ENCODE measurements at places on chromosomes 11 and 22.

- DNase-seq: no peak
Measured at GRCh38 chr11:1682225-1682905, 14.6 kb upstream of the KRTAP5-6 start.

GRCh38 chr11:1949302-1949701 is 2.2 kb downstream of the MRPL23 start:
- no peak for DNase-seq

DNA sequence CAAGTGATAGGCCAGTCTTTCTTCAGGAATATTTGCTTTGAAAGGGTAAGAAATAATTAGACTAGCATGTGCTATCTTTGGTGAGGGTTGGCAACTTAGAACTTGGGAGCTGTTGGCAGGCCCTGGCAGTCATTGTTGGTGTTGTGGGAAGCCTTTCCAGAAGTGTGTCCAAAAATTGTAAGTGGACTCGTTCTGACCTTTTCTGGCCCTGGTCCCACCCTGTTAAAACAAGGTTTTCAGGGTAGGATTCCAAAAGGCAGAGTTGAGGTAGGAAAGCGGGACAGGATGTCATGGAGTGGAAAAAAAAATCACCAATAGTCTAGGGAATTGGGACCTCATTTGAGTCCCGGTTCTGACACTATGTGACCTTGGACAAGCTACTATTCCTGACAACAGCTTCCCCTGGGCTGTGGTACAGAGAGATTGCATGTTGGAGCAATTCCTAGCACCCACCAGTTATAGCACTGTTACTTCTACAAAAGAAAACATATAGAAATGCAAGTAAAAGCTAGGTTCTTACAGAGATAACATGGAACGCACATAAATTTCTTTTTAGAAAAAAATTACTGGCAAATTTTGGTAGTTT is 299.3 kb upstream of the DDI1 start:
- no peak for DNase-seq

- no peak for DNase-seq
Measured at GRCh38 chr22:27420817-27421361, 380.7 kb downstream of the MN1 start.

GRCh38 chr11:798093-798713 is at the start of gene SLC25A22:
Gene SLC25A22, minus strand, starts transcription at chr11:798281. Its CDS starts 3,275 bp downstream, at chr11:795006.
- peak; percentile 75 for DNase-seq

DNA sequence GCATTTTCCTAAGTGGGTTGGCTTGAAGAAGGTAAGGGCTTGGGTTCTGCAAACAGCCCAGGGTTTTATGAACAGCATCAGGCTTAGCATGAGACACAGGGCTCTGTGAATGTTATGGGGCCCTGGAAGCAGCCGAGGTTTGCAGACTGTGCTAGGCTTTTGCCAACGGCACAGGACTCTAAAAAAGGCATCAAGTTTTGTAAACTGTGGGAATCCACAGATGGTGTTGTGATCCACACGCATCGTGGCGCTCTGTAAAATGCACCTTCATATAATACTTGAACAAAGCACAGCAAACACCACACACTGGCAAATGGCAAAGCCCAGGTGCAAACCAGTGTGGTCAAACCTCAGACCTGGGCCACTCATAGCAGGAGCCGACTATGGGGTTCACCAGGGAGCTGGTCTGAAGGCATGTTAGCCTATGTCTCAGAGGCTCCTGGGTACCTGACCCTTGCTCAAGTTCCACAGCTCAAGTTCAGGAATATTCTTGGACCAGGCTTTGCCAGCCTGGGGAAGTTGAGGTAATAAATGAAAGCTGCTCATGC is 2.4 kb upstream of the SLCO2B1 start:
- DNase-seq: no peak

DNA sequence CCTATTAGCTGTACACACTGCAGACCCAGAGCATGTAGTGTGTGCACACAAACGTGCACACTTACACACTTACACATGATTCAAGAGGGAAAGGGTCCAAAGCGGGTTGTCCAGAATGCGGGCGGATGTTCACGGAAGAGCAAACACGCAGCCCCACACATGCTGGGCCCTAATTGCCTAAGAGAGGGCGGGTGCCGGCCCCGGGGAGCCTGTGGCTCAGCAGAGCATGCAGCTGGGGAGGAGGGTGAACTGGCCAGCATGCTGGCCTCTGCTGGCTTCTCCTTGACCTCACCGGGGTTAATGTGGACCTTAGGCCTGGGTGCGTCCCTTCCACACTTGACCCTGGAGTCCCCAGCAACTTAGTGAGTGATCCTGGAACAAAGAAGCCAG is 816.3 kb downstream of the BRD1 start:
- no peak for DNase-seq

GRCh38 chr11:110345743-110346142 is 49.3 kb upstream of the RDX start:
- no peak for DNase-seq

DNA sequence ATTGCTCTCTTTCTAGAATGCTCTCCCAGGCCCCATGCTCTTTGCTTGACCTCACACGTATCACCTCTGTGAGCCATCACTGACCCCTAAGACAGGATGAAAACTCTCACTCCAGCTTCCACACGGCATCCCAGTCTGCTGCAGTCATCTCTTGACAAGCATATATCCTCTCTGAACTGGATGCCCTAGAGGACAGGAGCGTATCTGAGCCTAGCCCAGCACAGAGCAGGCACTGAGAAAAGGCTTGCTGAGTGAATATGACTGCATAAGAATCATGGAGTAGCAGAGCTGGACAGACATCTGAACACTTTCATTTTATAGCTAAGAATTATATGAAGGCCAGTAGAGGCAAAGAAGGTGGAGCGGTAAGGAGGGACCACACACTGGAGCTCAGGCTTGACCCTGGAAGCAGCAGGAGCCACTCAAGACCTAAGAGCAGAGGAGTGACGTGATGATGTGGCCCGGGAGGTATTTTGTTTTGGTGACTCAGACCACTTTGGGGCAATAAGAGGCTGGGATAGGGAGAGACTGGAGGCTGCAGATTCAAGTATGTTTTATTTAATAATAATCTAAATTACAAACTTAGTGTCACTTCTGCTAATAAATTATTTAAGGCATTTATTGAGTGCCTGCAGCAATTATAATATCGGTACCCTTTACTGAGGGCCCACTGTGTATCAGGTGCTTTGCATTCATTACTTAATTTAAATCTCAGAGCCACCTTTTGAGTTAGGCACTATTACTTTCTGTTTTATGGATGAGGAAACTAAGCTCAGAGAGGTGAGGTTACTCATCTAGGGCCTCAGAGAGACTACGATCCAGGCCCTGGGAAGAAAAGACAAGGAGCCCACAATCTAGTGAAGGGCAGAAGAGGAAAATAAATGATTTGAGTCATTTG is 42.6 kb downstream of the MAP6 start:
- no peak for DNase-seq

DNA sequence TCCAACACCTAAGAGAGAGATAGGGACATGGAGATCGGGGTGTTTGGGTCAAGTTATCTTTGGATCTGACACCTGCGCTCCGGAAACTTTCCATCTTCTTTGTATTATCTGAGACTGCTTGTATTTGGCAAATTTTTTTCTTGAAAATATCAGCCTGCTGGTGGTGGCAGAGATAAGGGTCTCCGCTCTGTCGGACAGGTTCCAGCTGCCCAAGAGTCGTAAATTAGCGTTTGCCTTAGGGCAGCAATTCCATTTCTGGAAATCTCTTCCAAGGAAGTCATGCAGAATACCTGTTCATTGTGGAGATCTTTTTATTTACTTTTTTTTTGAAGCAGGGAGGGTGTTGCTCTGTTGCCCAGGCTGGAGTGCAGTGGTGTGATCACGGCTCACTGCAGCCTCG is 19.5 kb upstream of the CSNK1E start:
- DNase-seq: no peak

DNA sequence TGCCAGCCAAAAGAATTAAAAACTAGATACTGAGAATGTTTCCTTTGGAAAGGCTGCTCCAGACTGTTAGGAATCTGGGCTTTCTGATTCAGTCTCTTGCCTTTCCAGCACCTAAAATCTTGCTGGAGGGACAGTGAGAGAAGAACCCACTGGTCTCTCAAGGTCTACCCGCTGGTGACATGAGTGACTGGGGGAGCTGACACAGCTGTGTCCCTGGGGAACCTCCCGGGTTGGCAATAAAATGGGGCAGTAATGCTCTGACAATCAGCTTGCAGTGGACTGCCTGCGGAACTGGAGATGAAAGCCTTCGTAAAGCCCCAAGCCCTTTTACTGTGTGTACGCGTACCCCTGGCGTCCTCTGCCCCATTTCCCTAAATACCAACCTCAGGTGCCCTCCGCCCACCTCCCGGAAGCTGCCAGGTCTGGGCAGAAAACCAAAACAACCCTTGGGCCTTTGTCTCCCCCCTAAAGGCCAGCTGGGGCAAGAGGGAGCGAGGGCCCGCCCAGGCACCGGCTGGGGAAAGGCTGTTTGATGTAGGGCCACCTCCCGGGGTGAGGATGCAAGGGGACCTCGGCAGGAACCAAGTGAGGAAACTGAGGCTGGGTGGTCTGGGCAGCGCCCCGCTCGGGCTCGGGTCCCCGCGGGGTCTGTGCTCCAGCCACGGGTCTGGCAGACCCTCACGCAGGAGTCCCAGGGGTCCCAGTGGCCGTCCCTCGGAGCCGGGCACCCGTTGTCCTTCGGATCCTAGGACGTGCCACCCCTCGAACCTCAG is 741 bp downstream of the CARS1 start:
- no peak for DNase-seq

GRCh38 chr11:35277827-35278226 is 138.9 kb downstream of the CD44 start:
- DNase-seq: no peak

- DNase-seq: no peak
Measured at GRCh38 chr11:109026891-109027489, 362.1 kb downstream of the DDX10 start.

DNA sequence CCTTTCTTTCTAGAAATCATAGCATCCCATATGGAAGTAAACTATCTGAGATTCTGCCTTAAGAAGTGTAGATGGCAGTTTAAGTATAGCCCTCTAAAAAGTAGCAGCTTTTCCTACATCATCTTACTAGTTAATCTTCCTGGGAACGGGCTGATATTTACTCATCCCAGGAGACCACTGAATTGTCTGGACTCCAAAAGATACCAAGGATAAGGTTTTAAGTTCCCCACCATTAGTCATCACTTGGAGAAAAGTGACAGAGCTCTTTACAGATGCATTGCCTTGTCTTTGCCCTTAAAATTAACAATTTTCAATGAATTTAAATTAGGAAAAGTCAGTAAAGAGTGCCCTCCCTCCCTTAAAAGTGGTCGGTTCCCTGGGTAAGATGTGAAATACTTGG is 129.5 kb downstream of the MAML2 start:
- no peak for DNase-seq

GRCh38 chr11:8192896-8193209 is 24.0 kb upstream of the RIC3 start:
- no peak for DNase-seq

- no peak for DNase-seq
Measured at GRCh38 chr22:43521716-43522115, 109.9 kb downstream of the MPPED1 start.

GRCh38 chr11:5247472-5248192 is 2.0 kb downstream of the HBG1 start:
- DNase-seq: no peak

GRCh38 chr11:76237914-76238313 is 31.6 kb upstream of the WNT11 start:
- no peak for DNase-seq

GRCh38 chr11:107043242-107044006 is 25.1 kb upstream of the GUCY1A2 start:
- no peak for DNase-seq

- no peak for DNase-seq
Measured at GRCh38 chr11:120324932-120325810, at the start of gene TLCD5. Gene TLCD5, plus strand, starts transcription at chr11:120325299. Its CDS starts 2,143 bp downstream, at chr11:120327442.

DNA sequence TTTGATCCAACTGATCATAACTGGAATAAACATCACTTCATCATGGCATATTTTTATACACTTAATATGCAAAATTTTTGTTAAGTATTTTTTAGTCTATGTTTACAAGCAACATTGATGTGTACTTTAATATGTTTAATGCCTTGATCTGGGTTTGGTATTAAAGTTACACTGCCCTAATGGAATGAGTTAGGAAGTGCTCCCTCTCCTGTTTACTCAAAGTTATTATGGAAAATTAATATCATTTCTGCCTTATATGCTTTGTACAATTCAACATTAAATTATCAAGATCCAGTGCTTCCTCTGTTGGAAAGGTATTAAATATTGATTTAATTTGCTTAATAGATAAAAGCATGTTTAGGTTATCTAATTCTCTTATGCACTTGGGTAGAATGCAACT is 927.3 kb upstream of the RAG2 start:
- DNase-seq: no peak

- DNase-seq: no peak
Measured at GRCh38 chr22:23826510-23827350, 12.1 kb downstream of the DERL3 start.

DNA sequence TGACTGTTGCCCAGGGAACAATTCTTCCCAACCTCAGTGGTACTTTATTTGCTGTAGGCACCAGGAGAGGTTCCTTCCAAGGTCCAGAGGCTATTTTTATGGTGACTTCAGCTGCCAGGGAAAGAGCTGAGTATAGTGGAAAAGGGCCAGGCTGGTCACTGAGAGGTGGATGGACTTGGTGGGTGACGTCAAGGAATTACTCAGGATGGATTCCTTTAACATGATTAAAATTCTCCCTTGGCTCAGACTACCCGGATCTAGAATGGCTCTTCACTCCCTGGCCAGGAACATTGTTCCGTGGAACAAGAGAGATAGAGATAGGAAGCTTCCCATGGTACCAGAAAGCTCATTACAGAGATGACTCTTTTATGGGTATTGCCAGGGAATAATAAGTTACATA is 8.7 kb upstream of the CALCA start:
- DNase-seq: no peak

- no peak for DNase-seq
Measured at GRCh38 chr11:69215784-69216415, 60.2 kb downstream of the SMIM38 start.

DNA sequence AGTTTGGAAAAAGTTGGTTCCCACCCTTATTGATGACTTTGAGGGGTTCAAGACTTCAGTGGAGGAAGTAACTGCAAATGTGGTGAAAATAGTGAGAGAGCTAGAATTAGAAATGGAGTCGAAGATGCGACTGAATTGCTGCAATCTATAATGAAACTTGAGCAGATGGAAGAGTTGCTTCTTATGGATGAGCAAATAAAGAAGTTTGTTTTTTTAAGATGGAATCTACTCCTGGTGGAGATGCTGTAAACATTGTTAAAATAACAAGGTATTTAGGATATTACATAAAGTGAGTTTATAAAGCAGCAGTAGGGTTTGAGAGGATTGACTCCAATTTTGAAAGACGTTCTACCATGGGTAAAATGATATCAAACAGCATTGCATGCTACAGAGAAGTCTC is 64.2 kb upstream of the GRK2 start:
- no peak for DNase-seq

DNA sequence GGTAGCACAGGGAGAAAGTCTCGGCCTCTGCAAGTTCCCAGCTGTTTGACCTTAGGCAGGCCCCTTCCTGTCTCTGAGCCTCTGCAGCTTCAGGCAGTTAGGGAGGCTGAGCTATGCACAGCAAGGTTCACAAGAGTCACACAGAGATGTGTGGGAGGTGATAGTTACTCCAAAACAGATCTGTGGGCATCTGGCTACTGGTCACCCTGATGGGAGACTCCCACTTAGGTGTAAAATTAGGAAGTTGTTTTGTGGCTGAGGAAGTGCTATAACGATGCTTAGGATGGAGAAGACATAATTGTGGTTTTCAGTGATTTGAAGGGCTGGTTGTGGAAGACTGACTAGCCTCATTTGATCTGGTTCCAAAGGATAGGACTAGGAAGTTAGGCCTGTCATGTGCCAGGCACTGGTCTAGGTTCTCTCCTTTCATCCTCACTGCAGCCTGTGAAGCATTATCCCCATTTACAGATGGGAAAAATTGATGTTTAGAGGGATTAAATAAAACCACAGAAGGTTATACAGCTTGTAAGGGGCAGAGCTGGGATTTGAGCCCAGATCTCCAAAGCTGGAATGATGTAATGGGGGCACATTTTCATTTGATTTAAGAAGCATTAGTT is 13.5 kb downstream of the ACO2 start:
- no peak for DNase-seq
